ENCODE measurements at places on chromosomes 4 and X.
A peak's percentile ranks its signal among the peaks of the same experiment; 100 is the strongest.

DNA sequence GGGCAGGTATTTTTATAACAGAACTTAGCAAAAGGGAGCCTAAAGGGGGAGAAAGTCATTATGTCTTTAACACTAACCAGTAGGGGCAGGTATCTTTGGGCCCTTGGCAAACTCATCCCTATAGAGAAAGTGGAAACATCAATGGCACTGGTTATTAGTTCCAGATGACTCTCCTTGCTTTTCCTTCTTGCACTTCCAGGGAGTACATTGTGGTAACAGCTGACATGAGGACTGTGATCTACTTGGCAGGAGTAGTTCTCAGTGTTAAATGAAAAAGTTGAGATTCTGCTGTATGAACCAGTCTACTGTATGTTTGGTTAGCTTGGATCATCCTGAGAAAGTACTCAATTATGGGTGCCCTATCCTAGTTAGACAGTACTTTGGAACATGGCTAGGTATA is 93.6 kb downstream of the ATXN3L start:
- no peak for DNase-seq

GRCh38 chr4:122458625-122459024 is 2.1 kb upstream of the IL2 start:
- no peak for DNase-seq

DNA sequence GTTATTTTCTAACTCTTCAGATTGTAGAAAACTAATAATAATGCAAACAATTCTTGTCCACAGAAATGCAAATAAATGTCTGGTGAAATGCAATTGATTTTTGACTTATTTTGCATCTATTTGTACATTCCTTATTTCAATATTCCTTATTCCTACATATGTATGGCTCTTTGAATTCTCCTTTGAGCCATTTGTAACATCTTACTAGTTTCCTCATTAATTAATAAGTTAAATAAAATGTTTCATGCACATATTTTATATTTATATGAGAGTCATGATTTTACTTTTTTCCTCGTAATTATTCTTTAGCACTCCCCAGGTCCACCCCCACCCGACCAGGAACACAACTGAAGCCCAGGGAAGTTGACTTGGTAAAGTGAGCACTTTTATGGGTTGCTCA is 2.7 kb upstream of the FTHL17 start:
- DNase-seq: no peak

DNA sequence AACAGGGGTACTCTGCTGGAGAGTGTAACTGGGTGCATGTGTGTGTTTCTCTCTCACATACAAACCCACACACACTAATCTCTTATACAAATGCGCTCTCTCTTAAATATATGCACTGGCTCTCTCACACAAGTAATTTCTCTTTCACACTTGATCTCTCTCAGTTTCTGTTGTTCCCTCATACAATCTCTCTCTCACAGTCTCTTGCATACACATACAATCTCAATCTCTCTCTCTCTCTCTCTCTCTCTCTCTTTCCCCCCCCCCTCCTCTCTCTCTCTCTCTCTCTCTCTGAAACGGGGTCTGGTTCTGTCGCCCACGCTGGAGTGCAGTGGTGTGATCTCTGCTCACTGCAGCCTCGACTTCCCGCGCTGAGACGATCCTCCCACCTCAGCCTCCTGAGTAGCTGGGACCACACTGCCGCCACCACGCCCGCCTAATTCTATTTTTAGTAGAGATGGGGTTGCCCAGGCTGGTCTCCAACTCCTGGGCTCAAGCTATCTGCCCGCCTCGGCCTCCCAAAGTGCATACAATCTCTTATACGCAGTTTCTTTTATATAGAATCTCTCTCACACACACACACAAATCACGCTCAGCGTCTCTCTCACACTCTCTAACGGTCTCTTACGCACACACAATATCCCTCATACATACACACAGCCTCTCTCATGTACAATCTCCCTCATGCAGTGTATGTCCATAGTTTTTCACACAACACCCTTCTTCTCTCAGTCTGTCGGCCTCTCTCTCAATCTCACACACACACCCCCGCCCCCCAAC is 518 bp upstream of the FAM241A start:
- DNase-seq: no peak

DNA sequence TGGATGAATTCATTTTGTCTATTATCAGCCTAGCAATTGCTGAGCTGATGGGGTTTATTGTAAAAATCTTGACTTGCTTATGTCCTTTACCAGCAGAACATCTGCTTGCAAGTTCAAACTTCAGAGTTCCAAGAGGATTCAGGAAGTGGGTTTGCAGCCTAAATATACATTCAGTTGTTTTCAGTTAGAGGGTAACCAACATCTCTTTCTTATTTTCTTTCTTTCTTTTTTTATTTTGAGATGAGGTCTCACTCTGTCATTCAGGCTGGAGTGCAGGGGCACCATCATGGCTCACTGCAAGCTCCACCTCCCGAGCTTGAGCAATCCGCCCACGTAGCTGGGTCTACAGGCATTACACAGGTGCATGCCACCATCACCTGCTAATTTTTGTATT is 31.4 kb upstream of the FHL1 start:
- no peak for DNase-seq

- DNase-seq: no peak
Measured at GRCh38 chr4:10704430-10704810, 19.9 kb upstream of the CLNK start.

DNA sequence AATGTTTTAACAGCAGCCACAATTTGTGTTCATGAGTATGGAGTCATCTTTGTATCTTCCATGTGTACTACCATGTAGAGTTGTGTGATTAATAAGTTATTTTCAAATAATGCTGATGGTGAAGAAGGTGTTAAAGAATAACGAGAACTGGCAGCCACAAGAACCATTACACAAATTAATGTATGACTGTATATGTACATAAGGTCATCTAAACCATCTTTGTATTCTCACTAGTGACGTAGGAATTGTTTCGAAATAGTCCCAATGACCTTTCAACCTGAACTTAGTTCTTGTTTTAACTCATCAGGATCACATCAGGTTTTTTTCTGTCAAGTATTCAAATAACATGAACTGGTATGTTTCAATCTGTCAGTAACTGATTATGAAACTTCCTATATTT is 48.3 kb upstream of the NOCT start:
- DNase-seq: no peak

DNA sequence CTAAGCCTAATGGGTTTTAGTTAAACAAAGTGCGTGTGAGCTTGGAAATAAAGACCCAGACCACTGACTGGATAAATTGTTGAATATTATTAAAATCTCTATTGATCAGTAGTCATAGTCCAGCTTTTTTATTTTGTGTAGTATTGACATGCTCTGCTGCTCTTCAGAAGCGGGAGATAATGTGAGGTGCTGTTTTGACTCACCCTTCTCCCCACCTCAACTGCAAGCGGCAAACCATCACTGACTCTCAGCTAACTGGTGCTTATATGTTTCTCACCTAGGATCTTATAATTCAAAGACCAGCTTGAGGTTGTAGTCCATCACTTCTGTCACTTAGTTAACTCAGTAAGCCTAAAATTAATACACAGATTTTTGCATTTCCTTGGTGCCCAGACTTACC is 72.2 kb downstream of the COMMD8 start:
- no peak for DNase-seq

- peak; percentile 55 for DNase-seq
Measured at GRCh38 chrX:49754233-49754857, 58.6 kb upstream of the PAGE1 start.

DNA sequence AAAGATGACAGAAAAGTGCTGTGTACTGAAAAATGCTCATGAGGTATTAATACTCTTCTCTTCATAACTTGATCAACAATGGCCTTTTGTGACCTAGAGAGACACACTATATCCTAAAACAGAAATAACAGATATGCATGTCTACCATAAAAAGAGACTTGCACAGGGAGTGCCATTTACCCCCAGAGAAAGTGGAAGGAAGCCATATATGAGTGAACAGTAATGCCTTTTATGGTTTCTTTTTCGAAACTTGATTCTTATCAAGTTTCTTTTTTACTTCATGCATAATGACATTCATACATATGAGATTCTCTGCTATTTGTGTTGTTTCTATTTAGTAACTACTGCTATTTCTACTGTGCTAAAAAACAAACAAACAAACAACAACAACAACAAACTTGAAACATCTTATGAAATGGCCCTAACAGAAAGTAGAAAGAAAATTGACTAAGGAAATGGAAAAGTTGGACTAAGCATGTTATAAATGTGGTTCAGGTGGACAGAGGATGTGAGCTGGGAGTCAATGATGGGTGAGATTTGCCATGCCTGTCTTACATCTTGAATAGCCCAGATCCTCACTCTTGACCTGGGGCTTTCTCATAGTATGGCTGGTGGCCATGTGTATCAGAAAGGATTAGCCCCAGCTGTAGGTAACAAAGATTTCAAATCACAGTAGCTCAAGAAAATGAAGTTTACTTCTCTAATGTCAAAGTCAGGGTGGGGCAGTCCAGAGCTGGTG is 43.8 kb downstream of the GEMIN8 start:
- no peak for DNase-seq

GRCh38 chr4:103451341-103451740 is 253.2 kb upstream of the CENPE start:
- DNase-seq: no peak

- peak; percentile 8 for DNase-seq
Measured at GRCh38 chr4:41957634-41958033, 22.4 kb downstream of the TMEM33 start.

DNA sequence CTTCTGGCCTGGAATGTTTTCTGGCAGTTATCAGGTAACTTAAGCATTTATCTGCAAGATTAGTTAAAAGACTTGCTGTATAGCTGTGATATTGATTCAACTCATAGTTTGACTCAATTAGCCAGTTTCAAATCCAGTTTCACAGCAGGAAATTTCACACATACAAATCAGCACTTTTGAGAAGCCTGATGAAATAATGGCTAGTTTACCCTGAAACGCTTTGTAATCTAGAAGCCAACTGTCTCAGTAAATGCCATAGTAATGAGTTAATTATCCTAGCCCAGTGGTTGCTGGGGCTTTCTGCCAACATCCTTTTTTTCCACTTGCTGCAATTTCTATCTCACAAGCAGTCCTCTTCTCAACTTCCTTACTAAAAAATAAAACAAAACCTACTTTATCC is 53.1 kb downstream of the ARHGEF38 start:
- DNase-seq: peak; percentile 20

DNA sequence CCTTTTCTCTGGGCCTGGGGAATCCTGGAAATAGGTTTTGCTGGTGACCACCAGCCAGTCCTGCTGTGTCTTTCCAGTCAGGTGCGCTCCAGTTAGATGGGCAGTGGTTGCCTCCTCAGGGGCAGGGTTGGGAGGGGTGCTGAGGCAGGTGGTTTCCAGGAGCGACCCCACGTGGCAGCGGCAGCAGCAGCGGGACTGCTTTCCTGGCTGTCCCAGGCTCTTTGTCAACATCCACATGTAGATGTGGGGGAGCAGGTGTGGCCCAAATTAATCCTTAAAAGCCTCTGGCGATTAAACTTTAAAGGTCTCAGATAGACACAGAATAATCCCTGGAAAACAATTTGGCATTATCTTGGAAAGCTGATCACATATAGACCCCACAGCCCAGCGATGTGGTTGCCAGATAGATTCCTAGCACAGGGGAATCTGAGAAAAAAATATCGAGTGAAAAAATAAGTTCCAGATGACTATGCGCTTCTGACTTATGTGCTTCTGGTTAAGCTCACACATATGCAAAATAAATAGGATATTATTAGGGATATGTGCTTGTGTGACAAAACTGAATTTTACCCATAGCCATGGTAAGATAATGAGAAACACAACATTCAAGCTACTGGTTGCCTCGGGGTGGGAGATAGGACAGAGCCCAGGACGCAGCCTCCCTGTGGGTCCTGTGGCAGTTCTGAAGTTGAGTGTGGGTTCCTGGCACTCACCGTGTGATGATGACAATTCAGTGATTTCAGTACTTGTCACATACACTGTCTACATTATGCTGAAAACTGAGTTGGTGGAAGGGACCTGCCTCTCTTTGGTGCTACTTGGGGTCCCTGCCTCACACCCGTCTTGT is 336.4 kb downstream of the ARHGAP10 start:
- DNase-seq: peak; percentile 46

GRCh38 chr4:17624821-17625220 is 10.4 kb downstream of the MED28 start:
- DNase-seq: no peak

DNA sequence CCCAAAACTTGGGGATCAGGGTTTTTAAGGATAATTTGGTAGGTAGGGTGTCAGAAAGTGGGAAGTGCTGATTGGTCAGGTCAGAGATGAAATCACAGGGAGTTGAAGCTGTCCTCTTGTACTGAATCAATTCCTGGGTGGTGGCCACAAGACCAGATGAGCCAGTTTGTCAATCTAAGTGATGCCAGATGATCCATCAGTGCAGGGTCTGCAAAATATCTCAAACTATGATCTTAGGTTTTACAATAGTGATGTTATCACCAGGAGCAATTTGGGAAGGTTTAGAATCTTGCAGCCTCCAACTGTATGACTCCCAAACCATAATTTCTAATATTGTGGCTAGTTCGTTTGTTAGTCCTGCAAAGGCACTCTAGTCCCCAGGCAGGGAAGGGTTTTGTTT is 43.3 kb downstream of the CAMK2D start:
- DNase-seq: no peak

- DNase-seq: no peak
Measured at GRCh38 chr4:98148856-98149255, 5.6 kb upstream of the STPG2 start.

- DNase-seq: peak; percentile 17
Measured at GRCh38 chr4:147682755-147683154, 1.2 kb downstream of the PRMT9 start.

GRCh38 chr4:173531086-173531965 is 1.3 kb upstream of the HAND2 start:
- DNase-seq: peak; percentile 58

DNA sequence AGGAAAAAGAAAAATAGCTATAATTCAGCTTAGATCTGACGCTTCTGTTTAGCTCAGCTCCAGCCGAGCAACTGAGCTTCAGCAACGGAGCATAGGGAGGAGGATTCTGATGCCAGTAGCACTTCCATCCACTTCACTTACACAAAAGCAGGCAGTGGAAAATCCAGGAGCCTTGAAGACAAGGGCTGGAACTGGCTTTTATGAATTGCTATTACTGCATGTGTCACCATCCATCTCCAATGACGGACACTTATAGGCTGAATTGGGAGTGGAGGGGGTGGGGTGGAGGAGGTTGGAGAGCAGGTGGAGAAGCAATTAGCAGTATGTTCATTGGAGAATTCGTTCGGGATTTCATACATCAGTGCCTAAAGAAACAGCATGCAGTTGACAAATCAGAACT is 15.6 kb downstream of the ENOX2 start:
- peak; percentile 58 for DNase-seq

- DNase-seq: no peak
Measured at GRCh38 chrX:148371291-148371690, 129.1 kb upstream of the AFF2 start.

GRCh38 chr4:23999714-24000469 is 110.0 kb upstream of the PPARGC1A start:
- no peak for DNase-seq

- no peak for DNase-seq
Measured at GRCh38 chrX:149124526-149125108, 380.5 kb downstream of the IDS start.

DNA sequence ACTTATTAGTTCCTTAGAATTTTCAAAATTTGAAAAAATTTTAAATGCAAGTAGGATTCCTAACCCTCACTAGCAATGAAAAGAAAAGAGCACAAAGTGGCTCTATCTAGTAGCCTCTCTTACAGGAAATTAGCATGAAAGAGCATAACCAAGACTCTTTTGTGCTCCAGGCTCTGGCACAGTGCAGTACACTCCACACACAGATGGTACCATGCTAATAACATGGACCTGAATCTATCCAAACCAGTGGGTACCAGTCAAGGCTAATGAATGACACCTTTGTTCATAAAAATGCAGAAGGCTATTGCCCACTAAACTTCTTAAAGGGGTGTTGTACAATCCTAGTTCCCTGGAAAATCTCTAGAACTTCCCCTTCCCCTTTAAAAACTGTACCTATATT is 119.0 kb downstream of the MANBA start:
- DNase-seq: no peak

Data from tongue (tissue), 3 donors.